ENCODE measurements at places on chromosomes 1 and 21.

GRCh38 chr1:179955287-179955680 is 674 bp downstream of the CEP350 start:
- DNase-seq = no peak

DNA sequence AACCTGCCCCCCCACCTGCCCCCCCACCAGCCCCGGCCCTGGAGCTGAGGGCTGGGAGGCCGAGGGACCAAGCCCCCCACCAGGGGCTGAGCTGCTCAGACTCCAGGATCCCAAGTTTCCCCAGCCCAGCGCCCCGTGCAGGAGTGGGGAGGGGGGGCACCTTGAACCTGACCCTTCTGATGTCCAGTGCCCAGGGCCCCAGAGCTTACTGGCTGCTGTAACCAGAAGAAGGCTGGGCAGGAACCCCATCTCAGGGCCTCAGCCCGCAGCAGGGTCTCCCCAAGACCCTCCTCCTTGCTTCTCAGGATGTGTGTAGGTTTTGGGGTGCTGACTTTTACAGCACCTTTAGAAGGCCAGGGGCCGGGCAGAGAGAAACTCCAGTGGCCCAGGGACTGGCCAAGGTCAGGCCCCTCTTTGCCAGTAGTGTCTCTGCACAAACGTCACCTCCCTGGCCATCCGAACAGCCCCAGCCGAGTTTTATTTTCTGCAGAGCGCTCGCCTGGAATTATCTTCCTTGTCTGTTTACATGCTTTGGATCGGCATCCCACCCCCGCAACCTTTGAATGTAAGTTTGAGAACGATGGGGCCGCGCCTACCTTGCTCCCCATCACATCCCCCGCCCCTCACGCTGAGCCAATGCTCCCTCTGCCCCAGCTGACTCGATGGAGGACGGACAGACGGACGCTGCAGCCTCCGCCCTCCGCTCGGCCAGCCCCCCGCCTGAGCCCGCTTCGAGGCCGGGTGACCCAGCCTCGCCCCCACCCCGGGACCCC is 70.1 kb upstream of the CASZ1 start:
- DNase-seq = peak; percentile 17

DNA sequence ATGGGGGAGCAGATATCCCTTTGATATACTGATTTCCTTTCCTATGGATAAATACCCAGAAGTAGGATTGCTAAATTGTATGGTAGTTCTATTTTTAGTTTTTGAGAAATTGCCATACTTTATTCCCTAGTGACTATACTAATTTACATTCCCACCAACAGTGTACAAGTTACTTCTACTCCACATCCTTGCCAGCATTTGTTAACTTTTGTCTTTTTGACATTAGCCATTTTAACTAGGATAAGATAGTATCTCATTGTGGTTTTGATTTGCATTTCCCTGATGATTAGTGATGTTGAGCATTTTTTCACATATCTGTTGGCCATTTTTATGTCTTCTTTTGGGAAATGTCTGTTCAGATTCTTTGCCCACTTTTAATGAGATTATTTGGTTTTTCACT is 620.6 kb upstream of the CAMK1G start:
- no peak for DNase-seq

DNA sequence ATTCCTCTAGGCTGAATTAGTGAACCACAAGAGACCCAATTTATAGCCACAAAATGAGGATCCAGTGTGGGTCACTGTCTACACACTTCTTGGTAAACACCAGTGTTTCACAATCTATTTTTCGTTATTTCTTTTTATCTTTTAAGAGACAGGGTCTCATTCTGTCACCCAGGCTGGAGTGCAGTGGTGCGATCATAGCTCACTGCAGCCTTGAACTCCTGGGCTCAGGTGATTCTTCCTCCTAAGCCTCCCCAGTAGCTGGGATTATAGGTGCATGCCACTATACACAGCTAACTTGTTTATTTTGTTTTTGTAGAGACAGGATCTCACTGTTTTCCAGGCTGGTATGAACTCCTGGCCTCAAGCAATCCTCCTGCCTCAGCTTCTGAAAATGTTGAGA is 29.3 kb upstream of the SLC45A3 start:
- DNase-seq = no peak

- no peak for DNase-seq
Measured at GRCh38 chr1:53890522-53890941, 935 bp upstream of the YIPF1 start.

- no peak for DNase-seq
Measured at GRCh38 chr1:54051933-54052430, 1.0 kb downstream of the TMEM59 start.

GRCh38 chr1:246425139-246425794 is 81.8 kb downstream of the SMYD3 start:
- no peak for DNase-seq

DNA sequence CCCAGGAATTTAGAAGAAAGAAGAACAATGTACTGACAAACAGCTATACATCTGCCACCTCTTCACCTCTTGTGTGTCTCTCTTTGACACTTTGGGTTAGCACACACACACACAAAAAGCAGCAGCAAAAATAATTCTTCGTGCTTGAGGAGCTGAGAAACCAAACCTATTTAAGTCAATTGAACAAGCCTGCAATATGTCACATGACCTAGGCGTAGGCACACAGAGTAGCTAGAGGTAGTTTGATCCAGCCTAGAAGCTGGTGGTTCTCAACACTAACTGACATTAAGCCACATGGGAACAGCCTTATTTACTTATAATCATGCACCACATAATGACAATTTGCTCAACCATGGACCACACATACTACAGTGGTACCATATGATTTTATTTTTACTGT is 32.3 kb downstream of the RRAGC start:
- no peak for DNase-seq

DNA sequence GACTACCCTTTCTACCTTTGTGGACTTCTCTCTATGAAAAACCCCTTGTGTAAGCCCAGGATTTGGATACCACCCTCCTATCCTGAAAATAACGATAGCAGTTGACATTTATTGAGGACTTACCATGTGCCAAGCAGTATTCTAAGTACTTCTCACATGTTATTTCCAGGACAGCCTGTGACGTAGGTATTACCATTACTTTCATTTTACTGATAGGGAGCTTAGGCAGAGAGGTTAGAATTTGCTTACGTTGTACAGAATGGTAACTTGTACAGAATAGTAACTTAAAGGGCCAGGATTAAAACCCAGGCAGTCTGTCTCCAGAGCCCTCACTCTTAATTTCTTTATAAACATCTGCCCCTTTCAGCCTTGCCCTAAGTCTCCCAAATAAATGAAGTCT is 138.3 kb downstream of the NTMT2 start:
- no peak for DNase-seq

DNA sequence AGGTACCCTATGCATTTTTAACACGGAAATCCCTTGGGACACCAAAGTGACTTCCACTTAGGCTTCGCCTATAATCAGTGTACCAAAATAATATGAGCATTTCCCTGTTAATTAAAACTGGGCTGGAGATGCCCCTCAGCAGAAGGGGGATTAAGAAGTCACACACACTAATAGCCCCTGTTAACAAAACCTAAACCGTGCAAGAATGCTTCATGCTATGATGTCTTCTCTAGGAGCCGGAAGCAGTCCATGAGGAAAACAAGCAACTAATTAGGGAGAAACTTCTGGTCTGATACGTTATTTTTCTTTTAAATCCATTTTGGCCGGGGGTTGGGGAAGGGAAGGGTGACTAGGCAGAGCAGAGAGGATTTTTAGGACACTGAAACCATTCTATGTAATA is 123.4 kb downstream of the ESRRG start:
- DNase-seq = no peak

DNA sequence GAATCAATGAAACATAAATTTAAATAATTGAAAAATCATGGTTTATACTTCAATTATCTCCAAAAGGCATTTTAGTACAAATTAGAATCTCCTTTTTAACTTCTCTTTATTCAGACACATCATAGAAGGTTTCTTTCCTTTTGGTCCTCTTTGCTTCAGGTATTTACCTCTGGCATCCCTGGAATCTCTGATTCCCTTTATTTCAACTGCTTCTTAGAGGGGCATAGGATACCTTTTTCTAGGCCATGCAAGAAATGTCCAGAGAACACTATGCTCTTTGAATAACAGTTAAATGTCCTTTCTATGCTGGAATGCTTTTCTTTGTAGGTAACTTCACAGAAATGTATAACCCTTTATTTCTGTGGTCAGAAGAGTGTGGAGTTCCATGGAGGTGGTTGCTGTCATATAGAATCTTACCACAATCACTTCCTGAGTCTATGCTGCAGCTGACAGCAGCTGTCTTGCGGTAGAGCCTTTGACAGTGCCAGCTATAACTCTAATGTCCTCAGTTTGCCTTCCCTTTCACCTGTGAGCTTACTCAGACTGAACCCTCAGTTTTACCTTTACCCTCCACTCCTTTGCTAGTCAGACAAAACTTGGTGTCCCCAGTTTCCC is 8.6 kb downstream of the LAMC2 start:
- no peak for DNase-seq

- DNase-seq = no peak
Measured at GRCh38 chr1:201562257-201562656, 23.3 kb downstream of the NAV1 start.

GRCh38 chr1:167173516-167174184 is 47.0 kb upstream of the POU2F1 start:
- no peak for DNase-seq

GRCh38 chr1:37325509-37326437 is 148.6 kb upstream of the ZC3H12A start:
- DNase-seq = no peak

DNA sequence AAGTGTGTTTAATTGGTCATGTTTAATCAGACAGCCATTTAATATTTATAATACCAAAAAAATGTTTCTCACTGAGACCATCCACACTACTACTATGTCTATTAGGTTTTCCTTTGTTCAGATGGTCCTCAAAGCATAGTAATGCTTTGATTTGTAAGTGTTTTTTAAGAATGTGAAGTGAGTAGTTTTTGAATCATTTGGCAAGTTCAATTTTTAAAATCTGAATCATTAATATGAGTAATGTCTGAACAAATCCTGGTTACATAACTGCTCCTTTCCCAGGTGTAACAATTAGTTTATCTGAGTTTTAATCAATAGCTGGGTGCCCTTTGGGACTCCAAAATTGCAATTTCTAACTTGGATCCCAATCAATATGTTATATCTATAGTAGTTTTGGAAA is 23.5 kb upstream of the RPL5 start:
- DNase-seq = no peak

GRCh38 chr1:78420181-78420580 is 70.6 kb upstream of the PTGFR start:
- no peak for DNase-seq

DNA sequence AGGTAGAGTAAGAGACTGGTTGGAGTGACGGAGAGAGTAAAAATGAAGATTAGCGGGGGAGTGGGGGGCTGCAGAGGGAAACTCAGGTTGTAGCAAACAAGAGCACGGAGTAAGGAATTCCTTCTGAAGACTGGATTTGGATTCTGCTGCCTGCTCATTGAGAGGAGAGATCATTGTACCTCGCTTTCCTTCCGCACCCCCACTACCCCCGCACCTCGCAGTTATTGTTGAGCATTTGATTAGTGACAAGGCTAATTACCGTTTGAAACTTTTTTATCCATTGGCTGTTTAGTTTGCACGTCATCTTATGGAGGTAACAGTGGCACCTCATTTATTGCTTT is 463 bp downstream of the PRPF3 start:
- DNase-seq = peak; percentile 4

DNA sequence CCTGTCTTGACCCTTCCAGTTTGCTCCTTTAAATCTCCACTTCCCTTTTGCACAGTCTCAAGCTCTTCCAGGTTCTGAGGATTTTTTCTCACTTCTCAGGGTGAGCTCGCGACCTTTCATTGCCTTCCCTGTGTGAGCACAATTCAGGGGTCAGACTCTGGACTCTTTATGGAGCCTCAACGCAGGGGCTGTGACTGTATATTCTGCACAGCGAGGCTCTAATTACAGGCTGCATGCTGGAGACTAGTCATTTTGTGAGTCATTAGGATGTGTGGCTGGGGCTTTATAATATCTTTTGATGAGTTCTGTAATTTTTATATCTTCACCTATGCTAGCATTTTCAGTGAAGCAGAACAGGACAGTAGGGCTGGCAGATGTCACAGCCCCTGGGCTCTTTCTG is 270.7 kb downstream of the KAZN start:
- DNase-seq = no peak

DNA sequence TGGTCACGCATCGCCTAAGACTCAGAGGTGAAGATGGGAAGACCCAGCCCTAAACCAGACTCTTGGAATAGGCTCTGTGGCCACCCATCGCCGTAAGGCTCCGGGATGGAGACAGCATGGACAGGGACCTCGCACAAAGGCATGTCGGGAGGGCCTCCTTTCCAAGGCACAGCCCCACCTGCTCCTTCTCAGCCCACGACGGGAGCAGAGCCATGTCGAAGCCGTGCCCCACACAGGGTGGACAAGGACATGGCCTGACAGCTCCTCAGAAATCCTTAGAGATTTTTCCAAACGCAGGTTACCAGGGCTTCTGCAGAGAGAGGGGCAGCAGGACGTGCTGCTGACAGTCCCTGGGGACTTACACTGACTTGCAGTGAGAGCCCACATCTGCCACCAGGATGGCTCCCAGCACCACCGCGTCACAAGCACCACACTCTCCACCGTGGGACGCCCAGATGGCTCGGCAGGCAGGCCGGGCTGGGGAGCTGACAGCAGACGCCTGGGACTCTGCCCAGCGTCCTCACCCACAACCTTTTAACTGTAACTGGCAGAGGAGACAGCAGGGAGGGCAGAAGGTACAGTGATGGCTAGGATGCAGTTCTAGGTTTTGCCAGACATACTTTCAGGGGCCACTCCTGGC is 12.0 kb downstream of the SSU72 start:
- no peak for DNase-seq

DNA sequence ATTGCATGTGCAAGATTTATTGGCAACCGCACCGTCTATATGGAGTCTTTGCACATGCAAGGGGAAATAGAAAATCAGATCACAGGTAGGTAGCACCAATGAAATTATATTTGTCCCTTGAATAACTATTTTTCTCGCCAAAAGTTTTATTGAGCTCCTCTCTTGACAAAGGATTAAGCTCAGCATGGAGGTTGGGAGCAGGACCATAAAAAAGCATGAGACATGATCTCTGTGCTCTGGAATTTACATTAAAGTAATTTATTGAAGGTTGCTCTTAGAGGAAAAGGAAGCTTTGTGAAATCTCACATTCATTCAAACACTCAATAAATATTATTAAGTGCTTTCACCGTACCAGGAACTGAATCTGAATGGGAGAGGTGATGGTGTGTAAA is 66.0 kb upstream of the UBE2U start:
- no peak for DNase-seq

- no peak for DNase-seq
Measured at GRCh38 chr1:119372503-119373086, 4.0 kb downstream of the HAO2 start.

DNA sequence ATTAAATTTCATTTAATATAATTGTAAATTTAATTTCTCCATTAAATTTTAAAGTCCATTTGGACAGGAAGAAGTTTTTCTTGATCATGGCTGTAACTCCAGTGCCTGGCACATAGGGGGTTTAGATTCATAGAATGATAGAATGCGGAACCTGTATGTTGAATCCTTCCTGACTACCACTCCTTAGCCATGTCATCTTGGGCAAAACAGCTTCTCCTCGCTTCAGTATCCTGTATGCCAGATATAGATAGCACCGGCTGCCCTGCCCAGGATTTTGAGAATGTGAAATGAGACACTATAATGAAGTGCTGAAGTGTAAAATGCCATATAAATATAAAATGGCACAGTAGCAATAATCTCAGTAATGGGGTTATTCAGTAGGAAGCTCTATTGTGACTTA is 6.4 kb downstream of the DYRK1A start:
- DNase-seq = no peak
